ENCODE measurements at places on chromosomes 3 and 15. TPM values are rescaled to one million over a fixed set of nuclear protein-coding genes. Genes with fewer than 3 reads are reported as not detected.
A peak's percentile ranks its signal among the peaks of the same experiment; 100 is the strongest.

DNA sequence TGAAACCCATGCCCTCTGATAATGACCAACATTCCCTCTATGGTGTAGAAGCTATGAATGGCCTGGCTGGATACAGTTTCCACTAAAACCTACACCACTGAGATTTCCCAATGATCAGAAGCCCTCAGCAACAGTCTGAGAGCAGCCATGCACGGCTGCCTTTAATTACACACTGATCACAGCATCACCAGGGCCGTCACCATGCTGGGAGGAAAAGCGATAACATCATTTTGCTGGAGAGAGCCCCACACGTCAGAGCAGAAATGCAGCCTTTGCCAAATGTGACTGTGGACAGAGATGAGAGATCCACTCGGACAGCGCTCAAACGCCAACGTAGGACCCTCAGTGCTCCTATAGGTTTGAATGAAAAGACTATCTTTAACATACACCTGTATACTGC lies 135.0 kb downstream of the XXYLT1 start:
- no peak overlapping the region for H3K27ac ChIP-seq
- H3K4me1 ChIP-seq: peaks cover 20% of the 10 kb centered on the region
- no peak overlapping the region for H3K4me3 ChIP-seq
- DNase-seq: no peak
- H3K36me3 ChIP-seq: peaks cover 3% of the 10 kb centered on the region

- DNase-seq: no peak
- H3K27me3 ChIP-seq: no peaks in the 10 kb centered on the region
- no peaks in the 10 kb centered on the region for H3K4me1 ChIP-seq
- no peak overlapping the region for H3K27ac ChIP-seq
Measured at GRCh38 chr3:54760201-54760600, 167.7 kb downstream of the LRTM1 start.

DNA sequence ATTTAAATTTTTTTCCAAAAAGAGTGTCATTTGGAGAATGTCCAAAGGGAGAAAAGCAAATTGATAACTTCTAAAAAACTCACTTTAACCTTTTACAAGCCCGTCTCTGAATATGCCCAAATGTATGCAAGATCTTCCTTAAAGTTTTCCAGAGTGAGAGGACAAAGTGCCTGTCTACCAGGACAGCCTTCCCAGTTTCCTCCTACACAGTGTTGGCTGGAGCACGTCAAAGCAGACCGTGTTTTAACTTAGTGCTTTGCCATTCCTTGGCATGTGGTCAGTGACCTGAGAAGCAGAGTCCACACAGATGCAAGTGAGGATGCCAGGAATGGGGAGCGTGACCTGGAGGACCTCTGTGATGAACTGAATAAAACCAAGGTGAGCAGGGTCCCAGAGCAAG lies 245.7 kb downstream of the FAM43A start:
- H3K27me3 ChIP-seq: peaks cover 6% of the 10 kb centered on the region
- H3K27ac ChIP-seq: no peak overlapping the region
- no peaks in the 10 kb centered on the region for H3K36me3 ChIP-seq
- DNase-seq: no peak
- no peak overlapping the region for H3K4me3 ChIP-seq

DNA sequence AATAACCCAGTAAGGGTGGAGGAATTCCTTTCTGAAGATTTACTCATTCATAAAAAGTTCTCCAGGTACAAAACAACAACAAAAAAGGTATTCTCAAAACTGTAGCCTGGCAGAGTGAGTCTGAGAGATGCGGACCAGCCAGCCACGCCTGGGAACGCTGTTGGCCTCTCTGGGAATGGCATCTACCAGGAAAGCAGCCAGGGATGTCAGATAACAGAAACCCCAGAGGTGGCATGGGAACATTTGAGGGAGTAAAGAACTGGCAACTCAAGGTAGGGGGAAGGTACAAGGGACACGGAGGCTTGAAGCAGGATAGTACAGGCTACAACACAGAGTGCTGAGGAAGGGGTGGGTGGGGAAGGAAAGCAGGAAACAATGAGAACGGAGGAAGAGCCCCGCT lies 7.1 kb upstream of the AP3S2 start:
- no peak for DNase-seq
- no peaks in the 10 kb centered on the region for H3K4me1 ChIP-seq
- H3K27ac ChIP-seq: no peak overlapping the region

LINGO1 gene
- not detected for total RNA-seq

DNA sequence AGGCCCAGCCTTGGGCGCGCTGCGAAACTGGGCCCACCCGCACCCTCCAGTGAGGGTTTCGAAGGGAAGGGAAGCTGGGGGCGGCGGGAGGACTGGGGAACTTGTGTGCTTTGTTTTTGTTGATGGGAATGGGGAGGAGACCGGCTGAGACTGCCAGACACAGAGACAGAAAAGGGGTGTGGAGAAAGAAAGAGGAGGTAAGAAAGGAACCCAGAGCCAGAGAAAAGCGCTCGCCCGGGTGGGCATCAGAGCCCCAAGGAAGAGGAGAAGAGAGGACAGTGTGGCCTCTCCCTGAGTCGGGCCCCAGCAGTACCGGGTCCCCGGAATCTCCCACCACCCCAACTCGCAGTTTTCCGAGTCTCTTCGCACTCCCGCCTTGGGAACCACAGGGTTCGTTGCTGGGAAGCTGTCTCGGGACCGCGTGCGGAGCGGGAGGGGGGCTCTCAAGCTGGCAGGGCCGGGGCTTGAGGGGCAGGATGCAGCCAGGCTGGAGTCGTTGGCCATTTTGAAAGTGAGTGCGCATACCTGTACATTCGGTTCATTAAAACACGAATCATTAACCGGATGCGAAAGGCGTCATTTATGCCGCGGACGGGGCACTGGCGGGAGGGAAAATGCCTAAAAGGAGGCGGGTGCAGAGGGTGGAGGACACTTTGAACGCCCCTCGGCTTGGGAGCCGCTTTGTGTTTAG lies 3.1 kb downstream of the SKOR1 start:
- H3K27me3 ChIP-seq: peaks cover 61% of the 10 kb centered on the region
- H3K36me3 ChIP-seq: peaks cover 2% of the 10 kb centered on the region
- DNase-seq: no peak
- H3K27ac ChIP-seq: no peak overlapping the region
- H3K4me1 ChIP-seq: peaks cover 47% of the 10 kb centered on the region
- H3K4me3 ChIP-seq: peak overlapping the region; percentile 59

DNA sequence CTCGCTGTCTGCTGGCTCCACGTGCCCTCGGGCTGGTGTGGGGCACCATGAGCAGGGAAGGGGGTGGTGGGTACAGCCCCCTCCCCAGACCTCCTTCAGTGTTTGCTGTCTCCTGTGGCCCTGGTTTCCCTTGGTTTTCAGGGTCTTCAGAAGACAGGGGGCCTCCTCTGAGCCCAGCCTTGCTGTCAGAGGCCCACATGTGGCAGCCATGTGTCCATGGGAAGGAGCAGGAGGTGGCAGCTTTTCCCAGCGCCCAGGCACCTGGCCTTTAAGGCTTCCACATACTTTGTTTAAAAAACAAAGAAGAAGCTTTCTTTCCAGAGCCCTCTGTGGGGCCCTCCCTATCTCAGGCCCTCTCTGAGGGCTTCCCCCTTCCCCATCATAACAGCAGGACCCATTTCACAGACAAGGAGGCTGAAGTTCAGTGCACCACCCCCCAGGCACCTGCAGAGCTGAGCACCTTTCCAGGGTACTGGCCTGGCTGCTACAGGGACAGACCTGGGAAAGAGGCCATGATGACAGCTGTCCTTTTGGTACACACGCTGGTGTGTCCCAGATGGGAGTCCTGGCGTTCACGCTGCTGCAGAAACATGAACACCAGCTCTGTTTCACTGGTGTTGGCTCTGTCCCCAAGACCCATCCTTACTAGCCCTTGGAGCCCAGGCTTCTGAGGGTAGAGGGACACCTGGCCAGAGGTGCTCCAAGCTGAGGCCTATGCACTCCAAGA lies 73.7 kb downstream of the DNAJB8 start:
- H3K4me1 ChIP-seq: no peaks in the 10 kb centered on the region
- H3K36me3 ChIP-seq: peaks cover 6% of the 10 kb centered on the region
- DNase-seq: no peak
- H3K27me3 ChIP-seq: no peaks in the 10 kb centered on the region
- H3K27ac ChIP-seq: no peak overlapping the region
- H3K4me3 ChIP-seq: no peak overlapping the region

GRCh38 chr15:99059010-99059981 lies 45.6 kb upstream of the SYNM start:
- peak overlapping the region; percentile 61 for H3K4me3 ChIP-seq
- H3K36me3 ChIP-seq: no peaks in the 10 kb centered on the region
- peaks cover 55% of the 10 kb centered on the region for H3K27me3 ChIP-seq
- H3K4me1 ChIP-seq: peaks cover 13% of the 10 kb centered on the region

- no peak for DNase-seq
- H3K4me3 ChIP-seq: no peak overlapping the region
- no peak overlapping the region for H3K27ac ChIP-seq
- peaks cover 54% of the 10 kb centered on the region for H3K27me3 ChIP-seq
- no peaks in the 10 kb centered on the region for H3K4me1 ChIP-seq
Measured at GRCh38 chr3:66592016-66592761, 91.4 kb upstream of the LRIG1 start.

PODXL2 gene
- total RNA-seq: 3.7 TPM

GRCh38 chr15:68197170-68197492 lies 8.0 kb downstream of the CALML4 start:
- no peaks in the 10 kb centered on the region for H3K27me3 ChIP-seq
- no peak overlapping the region for H3K27ac ChIP-seq
- peaks cover 14% of the 10 kb centered on the region for H3K36me3 ChIP-seq
- H3K4me3 ChIP-seq: no peak overlapping the region
- DNase-seq: no peak
- H3K4me1 ChIP-seq: peaks cover 6% of the 10 kb centered on the region

- no peaks in the 10 kb centered on the region for H3K36me3 ChIP-seq
- no peak for DNase-seq
- no peak overlapping the region for H3K4me3 ChIP-seq
Measured at GRCh38 chr3:184428561-184429175, 48.8 kb downstream of the CHRD start.

- H3K27me3 ChIP-seq: peaks cover 2% of the 10 kb centered on the region
- no peak overlapping the region for H3K27ac ChIP-seq
- no peak for DNase-seq
- H3K4me3 ChIP-seq: no peak overlapping the region
Measured at GRCh38 chr3:99648101-99648500, 9.7 kb downstream of the COL8A1 start.

GRCh38 chr3:165217739-165218138 lies 21.6 kb upstream of the SLITRK3 start:
- no peaks in the 10 kb centered on the region for H3K36me3 ChIP-seq
- no peak overlapping the region for H3K27ac ChIP-seq
- no peaks in the 10 kb centered on the region for H3K4me1 ChIP-seq
- no peak for DNase-seq
- H3K27me3 ChIP-seq: no peaks in the 10 kb centered on the region

ALS2CL gene
- 1.8 TPM for total RNA-seq

DNA sequence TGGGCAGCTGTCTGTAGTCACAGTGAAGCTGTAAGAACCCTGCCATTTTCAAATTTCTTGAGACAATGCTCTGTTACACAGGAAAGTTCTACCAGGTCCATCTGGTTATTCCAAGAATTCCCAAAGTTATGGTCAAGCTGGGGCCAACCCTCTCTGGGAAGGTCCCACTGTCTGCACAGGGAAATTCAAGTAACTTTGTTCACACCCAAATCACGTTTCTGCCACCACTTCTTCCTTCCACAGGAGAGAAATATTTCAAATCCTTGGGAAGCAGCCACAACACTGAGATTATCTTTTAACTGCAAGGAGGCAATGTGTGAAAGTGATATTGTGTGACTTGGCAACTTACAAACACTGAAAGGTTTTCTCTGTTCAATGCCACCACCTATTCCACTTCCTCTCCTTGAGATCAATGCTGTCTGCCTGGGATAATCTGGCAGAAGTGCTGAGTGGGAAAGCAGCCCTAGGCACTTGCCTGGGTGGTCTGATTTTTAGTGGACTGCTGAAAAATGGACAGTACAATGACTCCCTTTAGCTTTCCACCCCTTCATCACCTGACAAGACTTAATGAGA lies 5.6 kb downstream of the SCAMP2 start:
- H3K4me3 ChIP-seq: peak overlapping the region; percentile 45
- H3K36me3 ChIP-seq: peaks cover 53% of the 10 kb centered on the region

- peaks cover 3% of the 10 kb centered on the region for H3K36me3 ChIP-seq
- H3K4me3 ChIP-seq: no peak overlapping the region
- H3K27ac ChIP-seq: no peak overlapping the region
- H3K4me1 ChIP-seq: peaks cover 28% of the 10 kb centered on the region
- H3K27me3 ChIP-seq: no peaks in the 10 kb centered on the region
Measured at GRCh38 chr3:48024401-48024800, 8.2 kb upstream of the MAP4 start.

- no peaks in the 10 kb centered on the region for H3K27me3 ChIP-seq
- H3K36me3 ChIP-seq: peaks cover 71% of the 10 kb centered on the region
- no peak for DNase-seq
Measured at GRCh38 chr3:45007091-45007490, 19.0 kb upstream of the CLEC3B start.

DNA sequence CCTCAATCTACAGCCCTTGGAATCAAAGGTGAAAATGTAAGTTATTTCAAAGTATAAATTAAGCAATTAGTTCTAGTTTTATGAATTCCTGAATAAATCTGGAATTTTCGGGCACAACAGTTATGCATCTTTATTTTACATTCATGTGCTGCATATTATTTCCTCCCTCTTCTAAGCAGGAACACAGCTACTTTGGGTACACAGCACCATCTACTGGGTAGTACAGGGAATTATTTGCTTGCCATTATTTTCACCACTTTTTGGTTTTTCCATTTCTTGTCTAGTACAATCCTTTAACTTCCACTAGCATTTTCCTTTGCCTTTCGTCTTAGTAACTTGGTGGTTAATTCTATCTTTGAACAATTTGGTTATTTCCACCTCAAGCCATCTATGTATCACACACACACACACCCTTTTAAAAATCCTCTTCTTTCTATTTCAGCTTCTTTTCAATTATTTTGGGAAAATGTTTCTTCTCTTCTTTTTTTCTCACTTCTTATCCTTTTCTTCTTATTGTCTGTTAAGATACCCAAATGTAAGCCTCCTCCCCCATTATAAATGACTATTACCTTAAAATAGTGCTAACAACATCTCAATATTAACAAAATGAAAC lies 451.0 kb downstream of the MFSD1 start:
- no peak overlapping the region for H3K4me3 ChIP-seq
- no peaks in the 10 kb centered on the region for H3K4me1 ChIP-seq
- peaks cover 2% of the 10 kb centered on the region for H3K36me3 ChIP-seq

GRCh38 chr3:37892927-37893600 lies 31.4 kb downstream of the CTDSPL start:
- H3K27me3 ChIP-seq: peaks cover 4% of the 10 kb centered on the region
- no peak overlapping the region for H3K4me3 ChIP-seq
- H3K4me1 ChIP-seq: no peaks in the 10 kb centered on the region

- H3K4me3 ChIP-seq: no peak overlapping the region
- H3K27ac ChIP-seq: no peak overlapping the region
- no peaks in the 10 kb centered on the region for H3K36me3 ChIP-seq
- no peaks in the 10 kb centered on the region for H3K4me1 ChIP-seq
- no peak for DNase-seq
- peaks cover 8% of the 10 kb centered on the region for H3K27me3 ChIP-seq
Measured at GRCh38 chr3:160748787-160749186, 7.2 kb upstream of the PPM1L start.

DNA sequence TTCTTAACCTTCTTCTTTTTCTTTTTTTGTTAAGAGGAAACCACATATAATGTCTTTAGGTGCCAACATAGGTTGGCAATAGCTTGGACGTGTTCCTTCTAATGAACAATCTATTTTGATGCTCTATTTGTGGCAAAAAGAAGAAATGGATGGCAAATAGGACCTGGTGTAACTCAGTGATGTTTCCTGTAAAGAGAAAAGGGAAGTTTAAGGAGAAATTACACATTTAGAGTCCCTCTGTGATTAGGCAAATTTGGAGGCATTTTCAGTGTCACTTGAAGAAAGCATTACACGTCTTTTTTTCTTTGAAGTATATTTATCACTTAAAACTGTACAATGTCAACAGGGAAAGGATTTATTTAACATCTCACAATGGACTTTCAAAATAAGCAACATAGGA lies 327.1 kb downstream of the ZIC1 start:
- no peak for DNase-seq
- no peaks in the 10 kb centered on the region for H3K4me1 ChIP-seq
- H3K27me3 ChIP-seq: no peaks in the 10 kb centered on the region
- no peak overlapping the region for H3K4me3 ChIP-seq
- H3K27ac ChIP-seq: no peak overlapping the region

Measured in activated B cell treated with CpG ODN at 0.5 μM for 24 hours (primary cell).